ENCODE measurements at places on chromosomes 13 and 19. TPM values are rescaled to one million over a fixed set of nuclear protein-coding genes. Genes with fewer than 3 reads are reported as not detected.

DNA sequence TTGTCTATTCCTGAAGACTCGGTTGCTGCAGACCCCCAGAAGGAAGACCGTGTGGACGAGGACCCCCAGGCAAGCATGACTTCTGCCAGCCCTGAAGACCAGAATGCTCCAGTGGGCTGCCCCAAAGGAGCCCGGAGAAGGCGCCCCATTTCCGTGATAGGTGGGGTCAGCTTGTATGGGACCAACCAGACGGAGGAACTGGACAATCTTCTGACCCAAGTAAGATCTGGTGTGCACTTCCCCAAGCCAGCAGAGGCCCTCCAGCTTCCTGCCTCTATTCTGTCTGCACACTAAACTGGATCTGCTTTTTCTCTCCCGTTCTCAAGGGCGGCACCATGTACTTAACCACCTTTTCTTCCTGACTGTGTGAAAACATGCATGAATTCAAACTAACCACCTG, 59.8 kb upstream of the C1QTNF9 start:
- peaks cover 5% of the 10 kb centered on the region for H3K4me1 ChIP-seq
- no peak overlapping the region for H3K4me3 ChIP-seq
- H3K27me3 ChIP-seq = no peaks in the 10 kb centered on the region
- H3K36me3 ChIP-seq = peaks cover 16% of the 10 kb centered on the region

Gene CAPN12
- total RNA-seq = 0.22 TPM

DNA sequence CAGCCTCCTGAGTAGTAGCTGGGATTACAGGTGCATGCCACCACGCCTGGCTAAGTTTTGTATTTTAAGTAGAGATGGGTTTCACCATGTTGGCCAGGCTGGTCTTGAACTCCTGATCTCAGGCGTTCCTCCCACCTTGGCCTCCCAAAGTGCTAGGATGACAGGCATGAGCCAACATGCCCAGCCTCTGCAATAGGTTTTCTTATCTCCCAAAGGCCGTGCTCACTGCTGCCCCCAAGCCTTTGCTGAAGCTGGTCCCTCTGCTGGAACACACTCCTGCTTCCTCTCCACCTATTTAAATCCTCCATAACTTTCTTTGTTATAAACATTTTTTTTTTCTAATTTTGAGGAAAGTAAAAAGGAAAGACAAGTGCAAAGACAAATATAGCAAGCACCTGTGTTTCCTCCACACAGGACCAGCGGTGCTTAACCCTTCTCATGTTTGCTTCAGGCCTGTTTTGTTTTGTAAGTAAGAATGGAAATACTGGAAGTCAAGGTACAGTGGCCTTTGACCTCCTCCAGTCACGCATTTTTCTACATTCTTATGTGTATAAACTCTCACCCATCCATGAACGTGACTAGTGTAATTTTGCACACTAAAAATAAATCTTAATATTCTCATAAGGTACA, 14.5 kb upstream of the TNFAIP8L1 start:
- no peaks in the 10 kb centered on the region for H3K36me3 ChIP-seq
- no peaks in the 10 kb centered on the region for H3K4me1 ChIP-seq
- no peak overlapping the region for H3K4me3 ChIP-seq
- H3K27me3 ChIP-seq = peaks cover 34% of the 10 kb centered on the region

GRCh38 chr19:33111587-33111986, 20.3 kb upstream of the WDR88 start:
- DNase-seq = no peak
- no peak overlapping the region for H3K27ac ChIP-seq
- no peaks in the 10 kb centered on the region for H3K4me1 ChIP-seq
- no peak overlapping the region for H3K4me3 ChIP-seq
- H3K36me3 ChIP-seq = peaks cover 97% of the 10 kb centered on the region

Gene CYP2F1
- not detected for total RNA-seq

Gene EPS8L1
- total RNA-seq = 0.88 TPM

DNA sequence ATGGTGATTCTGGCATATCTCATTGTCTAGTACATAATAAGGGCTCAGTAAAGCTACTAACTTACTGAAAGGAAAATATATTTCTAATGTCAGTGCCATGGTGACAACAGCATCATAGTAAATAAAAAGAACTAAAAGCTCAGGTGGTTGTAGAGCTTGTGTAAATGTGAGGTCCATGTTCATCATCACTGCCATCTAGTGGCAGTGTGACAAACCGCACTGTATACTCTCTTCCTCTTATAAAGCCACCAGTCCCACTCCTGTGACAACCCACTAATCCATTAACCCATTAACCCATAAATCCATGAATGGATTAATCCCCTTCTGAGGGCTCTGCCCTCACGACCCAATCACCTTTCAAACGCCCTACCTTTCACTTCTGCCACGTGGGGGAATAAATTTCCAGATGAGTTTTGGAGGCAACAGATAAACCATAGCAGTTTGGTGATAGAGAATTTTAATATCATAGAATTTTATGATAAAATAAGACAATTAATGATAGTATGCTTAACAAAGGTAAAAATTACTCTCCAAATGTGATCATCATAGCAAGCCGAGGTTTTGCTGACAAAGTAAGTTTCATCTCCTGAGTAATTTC, 160.4 kb upstream of the SGCG start:
- H3K27me3 ChIP-seq = peaks cover 11% of the 10 kb centered on the region
- no peak overlapping the region for H3K27ac ChIP-seq
- H3K36me3 ChIP-seq = no peaks in the 10 kb centered on the region

Gene UHRF1
- 1.3 TPM for total RNA-seq

DNA sequence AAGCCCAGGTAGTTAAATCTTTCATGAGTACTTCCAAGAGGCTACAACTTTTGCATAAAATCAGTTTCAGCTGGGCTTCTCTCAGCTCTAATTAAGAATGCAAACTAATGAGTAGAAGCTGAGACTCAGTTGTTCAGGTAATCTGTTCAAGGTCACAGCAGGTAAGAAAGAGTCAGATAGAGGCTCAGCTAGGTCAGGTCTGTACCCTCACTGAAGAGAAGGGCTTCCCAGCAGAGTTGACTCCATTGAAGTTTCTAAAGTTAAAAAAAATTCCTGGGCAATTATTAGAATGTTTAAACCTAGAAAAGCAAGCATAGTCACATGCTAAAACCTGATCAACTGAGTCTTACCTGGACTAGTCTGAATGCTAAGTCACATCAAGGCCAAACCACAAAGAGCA, 42.1 kb downstream of the ESD start:
- DNase-seq = no peak
- peaks cover 17% of the 10 kb centered on the region for H3K36me3 ChIP-seq
- H3K4me3 ChIP-seq = no peak overlapping the region
- no peak overlapping the region for H3K27ac ChIP-seq
- peaks cover 11% of the 10 kb centered on the region for H3K4me1 ChIP-seq

Gene MCF2L
- total RNA-seq = 41.2 TPM

- peaks cover 41% of the 10 kb centered on the region for H3K36me3 ChIP-seq
- H3K4me3 ChIP-seq = no peak overlapping the region
- no peaks in the 10 kb centered on the region for H3K4me1 ChIP-seq
- DNase-seq = no peak
- no peak overlapping the region for H3K27ac ChIP-seq
Observed at GRCh38 chr19:45302416-45302815, 20.3 kb downstream of the CKM start.

Measured in left ventricle myocardium inferior (tissue), 1 donor.